ENCODE measurements at places on chromosomes 13 and 19.

DNA sequence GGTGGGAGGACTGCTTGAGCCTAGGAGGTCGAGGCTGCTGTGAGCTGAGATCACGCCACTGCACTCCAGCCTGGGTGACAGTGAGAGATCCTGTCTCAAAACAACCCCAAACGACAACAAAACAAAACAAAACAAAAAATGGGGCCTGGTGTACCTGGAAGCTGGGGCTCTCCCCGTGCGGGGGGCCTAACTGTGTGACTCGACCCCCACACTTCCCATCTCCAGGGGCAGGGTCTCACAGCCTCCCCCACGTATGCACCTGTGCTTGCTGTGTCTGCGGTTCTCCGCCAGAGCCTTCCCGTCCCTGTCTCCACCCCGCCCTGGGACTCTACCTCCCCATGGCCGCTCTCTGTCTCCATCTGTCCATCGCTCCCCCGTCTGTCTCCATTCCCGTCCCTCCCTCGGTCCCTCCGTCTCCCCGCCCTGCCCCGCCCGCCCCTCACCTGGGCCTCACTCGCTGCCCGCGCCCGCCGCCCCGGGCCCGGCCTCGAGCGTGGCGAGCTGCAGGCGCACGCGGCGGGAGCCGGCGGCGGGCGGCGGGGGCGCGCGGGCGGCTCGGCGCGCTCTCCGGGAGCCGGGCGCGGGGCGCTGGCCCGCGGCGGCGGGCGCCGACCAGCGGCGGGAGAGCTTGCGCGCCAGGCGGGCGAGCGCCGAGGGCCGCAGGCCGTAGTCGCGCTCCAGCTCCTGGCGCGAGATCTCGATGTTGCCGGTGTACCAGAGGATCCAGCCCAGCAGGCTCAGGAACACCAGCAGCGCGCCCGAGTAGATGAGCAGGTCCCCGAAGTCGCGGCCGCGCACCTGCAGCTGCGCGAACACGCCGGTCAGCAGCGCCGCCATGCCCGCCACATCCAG, 587 bp downstream of the TMEM238 start:
- peak; percentile 80 for DNase-seq

DNA sequence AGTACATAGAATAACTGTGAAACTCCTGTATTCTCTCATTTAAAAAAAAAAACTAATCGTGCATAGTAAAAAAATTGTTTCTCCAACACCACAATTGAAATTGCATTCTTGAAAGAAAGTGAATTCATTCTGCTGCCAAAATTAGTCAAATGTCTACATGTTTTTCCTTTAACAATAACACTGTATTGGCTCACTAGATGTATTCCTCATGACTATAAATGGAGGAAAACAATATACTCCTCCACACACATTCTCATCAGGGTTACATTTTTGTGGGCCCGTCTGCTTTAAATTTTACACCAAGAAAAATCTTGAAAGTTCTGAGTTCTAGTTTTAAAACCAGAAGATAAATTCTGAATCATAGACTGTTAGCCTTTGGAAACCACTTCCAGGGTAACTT, 233.6 kb downstream of the KLF12 start:
- no peak for DNase-seq

GRCh38 chr13:85019121-85019520, 780.1 kb downstream of the SLITRK6 start:
- DNase-seq, result no peak

DNA sequence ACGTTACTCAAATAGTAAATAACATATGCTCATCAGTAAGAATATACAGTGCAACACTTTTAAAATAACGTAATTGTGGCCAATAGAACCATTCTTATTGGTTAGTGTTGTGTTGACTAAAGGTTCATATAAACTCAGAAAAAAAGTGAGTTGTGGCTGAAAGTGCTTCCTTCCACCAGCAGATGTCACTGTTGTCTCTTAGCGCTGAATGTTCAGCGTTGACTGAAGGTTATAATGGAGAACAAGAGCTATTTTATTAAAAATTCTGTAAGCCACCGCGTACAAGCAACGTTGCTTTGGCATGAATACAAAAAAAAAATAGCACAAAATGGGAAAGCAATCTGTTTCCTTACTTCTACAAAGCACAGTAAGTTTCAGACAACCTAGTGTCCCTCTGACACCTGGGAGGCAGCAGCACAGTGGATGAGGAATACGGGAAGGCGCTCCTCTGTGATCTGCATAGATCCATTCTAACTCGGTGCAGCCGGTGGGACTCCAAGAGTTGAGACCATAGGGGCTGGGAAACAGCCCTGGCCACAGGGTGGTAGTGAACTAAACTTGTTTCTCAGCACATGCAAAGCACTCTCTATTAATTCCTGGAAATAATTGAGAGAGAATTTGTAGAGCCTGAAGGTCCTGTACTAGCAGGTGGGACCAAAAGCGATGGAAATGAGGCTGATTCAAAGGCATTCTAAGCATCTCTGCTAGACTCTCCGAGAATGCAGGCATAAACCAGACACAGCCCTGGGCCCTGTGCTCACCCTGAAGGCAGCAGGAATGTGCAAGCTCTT, 23.9 kb upstream of the OXGR1 start:
- DNase-seq, result peak; percentile 83

GRCh38 chr13:31372454-31372853, 172.7 kb downstream of the B3GLCT start:
- no peak for DNase-seq

DNA sequence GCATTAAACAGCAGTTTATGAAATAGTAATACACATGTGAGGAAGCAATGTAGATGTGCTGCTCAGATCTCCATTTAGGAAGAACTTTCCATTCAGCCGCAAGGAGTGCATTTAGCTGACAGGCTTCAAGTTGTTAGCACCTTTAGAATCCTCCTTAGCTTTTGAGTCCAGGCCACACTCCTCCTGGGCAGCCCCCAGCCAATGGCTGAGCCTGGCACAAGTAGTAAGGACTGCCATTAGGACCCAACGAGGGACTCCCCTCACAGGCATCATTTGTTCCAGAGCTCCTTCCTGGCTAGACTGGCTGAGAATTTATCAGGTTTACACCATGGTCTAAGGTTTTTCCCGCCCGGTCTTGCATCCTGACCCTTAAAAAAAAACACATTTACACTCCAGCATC, 201.4 kb downstream of the DIAPH3 start:
- DNase-seq, result no peak

DNA sequence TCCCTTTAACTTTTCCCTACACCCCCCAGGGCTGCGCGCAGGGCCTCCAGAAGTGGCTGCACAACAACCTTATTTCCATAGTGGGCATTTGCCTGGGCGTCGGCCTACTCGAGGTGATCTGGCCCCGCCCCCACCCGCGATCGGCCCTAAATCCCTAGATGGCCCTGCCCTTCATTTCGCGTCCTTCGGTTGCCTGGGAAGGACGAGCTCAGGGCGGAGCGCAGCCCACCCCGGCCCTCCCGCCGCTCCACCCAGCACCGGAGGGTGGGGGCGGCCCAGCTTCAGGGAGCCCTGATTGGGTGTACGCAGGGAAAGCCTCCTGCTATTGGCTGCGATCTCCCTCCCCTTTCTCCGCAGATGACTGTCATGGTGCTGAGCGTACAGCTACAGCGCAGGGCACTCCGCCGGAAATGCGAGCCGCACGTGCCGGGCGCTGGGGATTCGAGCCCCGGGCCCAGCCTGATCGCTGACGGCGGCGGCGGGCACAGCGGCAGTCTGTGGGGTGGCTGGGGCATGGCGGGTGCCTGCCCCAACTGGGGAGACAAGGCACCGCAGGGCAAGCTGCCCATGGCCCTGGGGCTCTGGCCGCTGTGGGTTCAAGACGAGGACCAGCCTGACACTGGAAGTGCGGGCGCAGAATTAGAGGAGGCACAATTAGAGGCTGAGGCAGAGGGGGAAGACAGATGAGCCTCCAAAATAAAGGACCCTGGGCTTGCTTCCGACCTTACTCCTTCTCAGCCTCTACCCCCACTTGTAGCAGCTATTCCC, 4.3 kb downstream of the CD37 start:
- DNase-seq, result peak; percentile 95

DNA sequence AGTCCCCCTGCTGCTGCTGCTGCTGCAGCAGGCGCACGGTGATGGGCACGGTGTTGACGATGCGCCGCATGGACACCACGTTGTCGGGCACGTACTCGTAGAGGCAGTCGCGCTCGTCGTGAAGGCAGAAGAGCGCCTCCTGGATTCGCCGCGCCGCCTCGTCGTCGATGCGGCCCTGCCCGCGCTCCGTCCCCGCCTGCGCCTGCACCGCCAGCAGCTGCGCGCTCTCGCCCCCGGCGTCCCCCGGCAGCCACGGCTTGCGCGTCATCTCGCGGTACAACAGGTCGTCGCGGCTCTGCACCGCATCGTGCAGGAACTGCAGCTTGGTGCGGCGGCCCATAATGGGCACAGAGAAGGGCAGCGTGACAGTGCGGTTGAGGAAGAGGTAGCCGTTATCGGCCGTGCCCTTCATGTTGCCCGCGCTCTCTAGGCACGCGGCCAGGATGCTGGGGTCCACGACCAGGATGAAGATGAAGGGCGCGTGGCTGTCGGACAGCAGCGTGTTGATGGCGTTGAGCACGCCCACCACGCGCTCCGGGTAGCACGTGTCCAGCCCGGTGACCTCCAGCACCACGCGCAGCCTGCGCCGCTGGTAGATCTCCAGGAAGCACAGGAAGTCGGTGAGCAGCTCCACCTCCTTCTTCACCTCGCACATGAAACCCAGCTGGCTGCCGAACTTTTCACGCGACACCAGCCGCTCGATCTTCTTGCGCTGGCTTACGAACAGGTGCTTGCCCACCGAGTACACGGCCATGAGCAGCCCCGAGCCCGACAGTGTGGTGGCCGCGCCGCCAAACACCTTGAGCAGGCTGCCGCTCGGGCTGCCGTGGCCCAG, 8.1 kb downstream of the NKPD1 start:
- DNase-seq, result peak; percentile 78

- DNase-seq, result peak; percentile 91
Measured at GRCh38 chr13:113208421-113209335, at the start of gene PCID2. PCID2 (minus strand) TSS chr13:113208669; CDS start chr13:113208634, 35 bp downstream.

Measured in choroid plexus epithelial cell (primary cell).